H1 (cell line): ENCODE measurements at places on chromosomes 12 and 14. TPM values are rescaled to one million over a fixed set of nuclear protein-coding genes. Genes with fewer than 3 reads are reported as not detected.

DNA sequence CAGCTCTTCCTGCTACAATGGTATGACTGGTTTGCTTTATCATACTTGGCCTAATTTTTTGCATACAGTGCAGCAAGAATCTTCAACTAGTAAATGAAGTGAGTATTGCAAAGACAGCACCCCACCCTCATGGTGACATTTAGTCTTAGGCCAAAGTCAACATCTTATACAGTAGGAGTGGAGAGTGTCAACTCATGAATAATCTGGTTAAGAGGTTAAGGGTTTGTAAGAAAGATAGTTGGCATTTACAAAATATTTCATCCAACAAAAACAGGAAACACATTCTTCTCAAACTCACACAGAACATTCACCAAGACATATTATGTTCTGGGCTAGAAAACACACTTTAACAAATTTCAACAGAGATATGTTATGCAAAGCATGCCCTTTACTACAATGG, 2.2 kb upstream of the OAS1 start:
- no peak for DNase-seq

DNA sequence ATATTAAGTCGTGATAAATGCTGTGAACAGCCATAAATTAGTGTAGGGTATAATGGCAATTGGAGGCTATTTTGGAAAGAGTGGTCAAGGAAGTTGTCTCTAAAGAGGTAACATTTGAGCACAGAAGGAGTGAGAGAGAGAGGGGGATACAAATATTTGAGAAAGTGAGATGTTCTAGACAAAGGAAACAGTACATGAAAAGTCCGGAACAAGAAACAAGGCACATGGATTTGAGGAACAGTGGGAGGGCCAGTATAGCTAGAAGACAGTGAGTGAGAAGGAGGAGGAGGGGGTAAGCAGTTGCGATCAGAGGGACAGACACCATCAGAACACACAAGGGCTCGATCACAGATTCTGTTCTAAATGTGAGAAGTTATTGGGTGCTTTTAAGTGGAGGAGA, 20.1 kb upstream of the RNASE12 start:
- DNase-seq: no peak

The SDR39U1 gene
- polyA plus RNA-seq: 98.8 and 104 TPM in 2 replicates

- no peak for DNase-seq
Observed at GRCh38 chr14:26424537-26424936, 173.3 kb downstream of the NOVA1 start.

- DNase-seq: no peak
Observed at GRCh38 chr12:64160711-64161060, 61.4 kb downstream of the KICS2 start.

- DNase-seq: peak; percentile 13
Observed at GRCh38 chr12:98002887-98003493, 512.4 kb upstream of the TMPO start.

DNA sequence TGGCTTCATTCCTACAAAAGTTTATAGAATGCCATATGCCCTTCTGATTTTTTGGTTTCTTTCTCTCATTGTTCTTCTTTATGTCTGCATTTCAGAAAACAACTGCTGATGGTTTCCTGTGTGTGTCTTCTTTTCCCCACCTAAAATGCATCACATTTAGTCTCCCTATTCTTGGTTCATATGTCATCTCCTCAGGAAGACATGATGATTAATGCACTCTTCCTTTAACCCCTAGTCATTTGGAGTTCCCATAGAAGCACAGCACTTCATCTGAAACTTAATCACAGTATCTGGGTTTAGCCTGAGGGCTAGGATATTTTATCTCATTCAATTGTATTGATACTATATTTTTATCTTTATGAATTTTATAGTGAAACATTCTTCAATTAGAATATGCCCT, 21.5 kb downstream of the GNPNAT1 start:
- no peak for DNase-seq

DNA sequence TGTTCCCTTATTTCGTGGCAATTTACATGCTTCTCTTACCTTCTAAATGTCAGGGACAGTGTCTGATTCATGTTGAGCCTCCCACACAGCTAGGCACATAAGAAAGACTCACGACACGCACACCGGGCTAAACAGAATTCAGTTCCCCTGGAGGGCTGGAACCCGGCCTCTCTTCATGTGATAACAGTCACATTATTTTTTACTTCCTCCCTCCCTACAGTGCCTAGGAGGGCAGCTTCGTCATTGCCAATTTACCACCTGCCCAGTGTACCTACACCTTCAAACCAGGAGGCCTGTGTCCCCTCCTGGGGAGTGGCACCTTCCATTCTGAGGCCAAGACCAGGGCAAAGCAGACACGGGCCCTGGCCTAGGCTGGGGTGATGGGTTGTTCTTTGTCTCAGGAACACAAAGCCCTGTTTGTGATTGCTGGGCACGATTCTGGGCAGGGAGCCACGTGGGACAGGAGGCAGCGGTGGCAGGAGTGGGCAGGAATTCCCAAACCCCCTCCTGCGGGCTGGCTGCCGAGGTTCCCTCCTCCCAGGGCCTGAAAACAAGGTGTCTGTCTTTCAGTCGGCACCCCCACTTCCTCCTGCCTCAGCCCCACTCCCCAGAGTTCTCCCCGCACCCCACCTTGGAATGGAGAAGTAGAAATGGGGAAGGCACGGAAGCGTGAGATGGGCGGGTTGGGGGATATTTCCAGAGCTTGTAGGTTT, 6.8 kb upstream of the RASAL1 start:
- no peak for DNase-seq

DNA sequence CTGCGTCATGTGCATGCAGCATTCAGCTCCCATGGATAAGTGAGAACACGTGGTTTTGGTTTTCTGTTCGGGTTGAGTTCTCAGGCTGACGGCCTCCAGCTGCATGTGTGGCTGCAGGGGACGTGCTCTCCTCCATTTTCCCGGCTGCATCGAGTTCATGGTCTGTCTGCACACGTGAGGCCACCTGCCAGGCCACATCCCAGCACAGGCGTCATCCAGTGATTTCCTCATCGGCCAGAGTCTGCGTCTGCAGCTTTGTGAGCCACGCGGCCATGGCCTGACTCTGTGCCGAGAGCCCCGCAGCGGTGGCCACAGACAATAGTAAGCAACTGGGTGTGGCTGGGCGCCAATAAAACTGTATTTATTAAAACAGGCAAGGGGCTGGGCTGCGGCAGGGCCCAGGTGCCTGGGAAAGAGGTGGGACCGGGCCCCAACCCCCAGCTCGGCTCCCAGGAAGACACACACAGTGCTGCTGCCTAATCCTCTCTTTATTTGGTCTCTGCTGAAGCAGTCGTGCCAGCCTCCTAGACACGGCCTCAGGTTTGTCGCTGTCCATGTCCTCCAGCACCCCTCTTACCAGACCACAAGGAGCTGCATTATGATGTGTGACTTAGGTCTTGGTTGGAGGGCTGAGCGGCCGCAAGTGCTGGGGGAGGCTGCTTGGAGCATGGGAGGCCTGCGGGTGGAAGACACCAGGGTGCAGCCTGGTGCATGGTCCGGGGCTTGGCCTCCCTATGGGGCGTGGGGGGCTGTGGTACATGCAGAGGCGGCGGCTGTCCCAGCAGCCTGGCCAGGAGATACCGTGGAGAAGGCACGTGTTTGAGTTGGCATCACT, 52.0 kb downstream of the NOC4L start:
- no peak for DNase-seq
